PC-9 (cell line): ENCODE measurements at places on chromosomes 16 and 17. TPM values are rescaled to one million over a fixed set of nuclear protein-coding genes. Genes with fewer than 3 reads are reported as not detected.
A peak's percentile ranks its signal among the peaks of the same experiment; 100 is the strongest.

DNA sequence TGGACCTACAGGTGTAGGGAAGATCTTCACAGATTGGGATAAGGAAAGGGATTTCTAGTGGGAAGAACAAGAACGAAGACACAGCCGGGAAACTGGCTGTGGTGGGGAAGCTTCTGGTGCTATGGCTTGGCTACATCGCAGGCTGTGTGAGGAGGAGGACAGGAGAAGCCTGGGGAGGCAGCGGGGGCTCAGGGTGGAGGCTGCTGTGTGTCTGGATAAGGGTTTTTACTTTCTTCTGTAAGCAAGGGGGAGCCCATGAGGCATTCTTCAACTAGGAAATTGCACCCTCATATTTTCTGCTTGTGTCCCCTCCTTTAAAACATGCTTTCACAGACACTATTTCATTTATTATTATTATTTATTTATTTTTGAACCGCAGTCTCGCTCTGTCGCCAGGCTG is 2.9 kb upstream of the RHBDF2 start:
- no peak for DNase-seq
- H3K4me3 ChIP-seq: no peak overlapping the region
- H3K27ac ChIP-seq: no peak overlapping the region
- no peaks in the 10 kb centered on the region for H3K36me3 ChIP-seq
- no peaks in the 10 kb centered on the region for H3K27me3 ChIP-seq

DNA sequence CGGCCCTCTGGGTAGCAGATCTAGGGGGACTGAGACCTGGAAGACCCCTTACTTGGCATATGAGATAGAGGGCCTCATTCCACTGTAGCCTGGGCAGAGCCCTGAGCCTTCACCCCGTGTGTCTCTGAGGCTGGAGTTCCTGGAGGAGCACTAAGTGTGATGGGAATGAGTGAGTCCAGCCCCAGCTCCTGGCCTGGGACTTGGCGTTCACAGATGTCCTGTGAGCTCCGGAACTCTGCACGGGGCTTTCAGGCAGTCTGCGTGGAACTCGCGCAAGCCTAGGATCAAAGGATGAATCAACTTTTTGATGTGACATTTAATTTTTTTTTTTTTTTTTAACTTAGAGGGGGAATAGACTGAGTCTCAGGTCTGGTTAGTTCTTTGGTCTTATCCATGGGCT is 1.8 kb downstream of the NKD1 start:
- H3K36me3 ChIP-seq: no peaks in the 10 kb centered on the region
- no peak overlapping the region for H3K4me3 ChIP-seq
- DNase-seq: no peak
- no peaks in the 10 kb centered on the region for H3K27me3 ChIP-seq

DNA sequence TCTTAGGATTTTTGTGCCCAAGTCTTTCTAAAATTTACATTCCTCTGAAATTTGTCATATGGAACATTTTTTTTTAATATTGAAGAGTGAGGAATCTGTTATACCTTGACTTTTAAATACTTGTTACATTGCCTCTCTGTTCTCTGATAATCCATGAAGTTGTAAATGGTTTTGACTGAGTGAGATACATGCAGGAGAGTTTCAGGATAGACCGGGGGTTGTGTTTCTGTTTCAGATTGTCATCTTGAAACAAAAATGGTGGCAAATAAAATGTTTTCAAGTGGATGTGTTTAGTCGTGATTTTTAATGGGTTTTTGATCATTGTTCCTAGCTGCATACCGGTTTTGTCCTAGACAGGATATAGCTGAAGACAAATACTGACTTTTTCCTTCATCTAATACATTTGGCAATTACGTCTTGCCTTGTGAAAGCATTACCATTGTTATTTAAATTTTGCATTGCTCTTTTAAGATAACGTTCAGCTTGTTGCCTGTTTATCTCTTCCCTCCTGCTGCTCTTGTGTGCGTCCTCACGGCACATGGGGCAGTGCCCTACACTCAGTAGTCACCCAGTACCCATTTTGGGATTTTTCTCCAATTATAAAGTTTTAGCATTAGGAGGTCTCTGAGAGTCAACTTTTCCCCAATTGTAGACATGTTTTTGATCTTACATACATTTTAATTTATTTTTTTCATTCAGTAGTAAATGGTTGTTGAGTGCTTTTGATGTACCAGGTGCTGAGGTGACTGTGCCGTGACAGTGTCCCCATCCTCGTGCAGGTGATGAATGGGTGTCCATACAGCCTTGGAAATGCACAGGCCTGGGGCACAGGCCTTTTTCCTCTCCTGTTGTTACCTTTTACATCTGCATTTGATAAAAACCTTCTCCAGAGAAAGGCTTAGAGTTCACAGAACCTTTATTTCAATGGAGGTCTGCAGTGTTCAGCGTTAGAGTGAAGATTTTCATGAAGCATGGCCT is 169.9 kb downstream of the MSI2 start:
- no peak overlapping the region for H3K4me3 ChIP-seq
- H3K36me3 ChIP-seq: no peaks in the 10 kb centered on the region
- peaks cover 2% of the 10 kb centered on the region; the same call in 1 of the 2 replicates for H3K27me3 ChIP-seq
- 0 out of 2 replicates have a peak, but pooled peaks cover 8% of the 10 kb centered on the region for H3K4me1 ChIP-seq

DNA sequence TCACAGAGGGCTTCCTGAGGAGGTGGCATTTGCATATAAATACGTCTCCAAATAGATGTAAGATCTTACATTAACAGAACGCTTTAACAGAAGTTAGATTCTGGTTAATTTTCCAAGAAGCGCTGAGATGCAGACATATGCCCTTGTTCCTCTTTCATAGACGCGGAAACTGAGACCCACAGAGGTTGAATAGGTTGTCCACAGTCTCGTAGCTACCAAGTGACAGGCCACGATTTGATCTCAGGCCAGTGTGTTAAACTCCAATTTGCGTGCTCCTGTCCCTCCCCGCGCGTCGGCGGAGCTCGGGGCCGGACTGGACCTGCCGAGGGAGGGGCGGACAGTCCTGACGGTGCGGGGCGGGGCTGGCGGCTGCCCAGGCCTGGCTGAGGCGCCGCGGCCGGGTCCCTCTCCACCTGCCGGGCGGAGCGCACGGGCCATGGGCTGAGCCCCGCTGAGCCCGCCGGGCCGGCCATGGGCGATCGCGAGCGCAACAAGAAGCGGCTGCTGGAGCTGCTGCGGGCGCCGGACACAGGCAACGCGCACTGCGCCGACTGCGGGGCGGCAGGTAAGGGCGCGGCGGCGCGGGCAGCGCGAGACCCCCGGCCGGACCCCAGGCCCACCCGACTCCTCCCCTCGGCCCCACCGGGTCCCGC is at the start of gene ADAP2:
Gene ADAP2 (plus strand): TSS at position 402 of the 653 bp plus-strand sequence. CDS start 70 bp downstream, at position 472.
- peak within 1 kb of the TSS; percentile 42; the same call in 1 of the 2 replicates for H3K4me3 ChIP-seq
- no peaks in the 10 kb centered on the region for H3K4me1 ChIP-seq

MT1E gene
- total RNA-seq: 22.0 and 22.2 TPM in 2 replicates
